Umbilical cord (tissue), 2 donors: ENCODE measurements at places on chromosomes 1 and 21. TPM values are rescaled to one million over a fixed set of nuclear protein-coding genes. Genes with fewer than 3 reads are reported as not detected.

DNA sequence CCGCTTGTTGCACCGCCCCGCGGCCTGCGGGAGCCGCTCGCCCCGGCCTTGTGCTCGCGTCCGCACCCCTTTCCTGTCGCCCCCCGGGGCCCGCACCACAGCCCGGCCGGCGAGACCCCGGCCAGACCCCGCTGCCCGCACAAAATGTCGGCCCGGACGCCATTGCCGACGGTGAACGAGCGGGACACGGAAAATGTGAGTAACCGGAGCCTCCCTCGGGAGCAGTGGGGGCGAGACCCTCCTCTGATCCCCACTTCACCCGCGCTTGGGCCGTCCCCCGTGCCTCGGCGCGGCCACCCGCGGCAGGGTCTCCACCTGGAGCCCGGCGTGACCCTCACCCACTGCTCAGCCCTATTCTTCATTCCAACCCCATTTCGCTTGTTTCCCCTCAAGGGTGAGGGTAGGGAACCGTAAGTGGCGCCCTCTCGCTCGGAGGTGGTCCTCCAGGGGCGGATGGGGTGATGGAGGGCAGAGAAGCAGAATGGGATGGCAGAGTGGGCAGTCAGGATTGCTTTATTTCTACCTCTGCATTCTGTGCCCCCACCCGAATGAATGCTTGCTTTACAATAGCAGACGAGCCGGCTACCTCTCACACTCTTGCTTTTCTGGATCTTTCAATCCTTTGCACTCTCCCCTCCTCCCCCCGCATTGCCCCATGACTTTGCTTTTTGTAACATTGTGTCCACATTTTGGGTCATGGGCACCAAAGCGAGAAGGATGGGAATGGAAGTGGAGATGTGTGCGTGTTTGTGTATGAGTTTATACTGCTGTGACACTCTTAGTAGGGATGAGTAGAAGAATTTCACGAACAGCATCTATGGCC is 954 bp downstream of the MARK1 start:
- DNase-seq = peak; percentile 15

GRCh38 chr1:244104309-244105060 is 53.4 kb downstream of the ZBTB18 start:
- DNase-seq = no peak

DNA sequence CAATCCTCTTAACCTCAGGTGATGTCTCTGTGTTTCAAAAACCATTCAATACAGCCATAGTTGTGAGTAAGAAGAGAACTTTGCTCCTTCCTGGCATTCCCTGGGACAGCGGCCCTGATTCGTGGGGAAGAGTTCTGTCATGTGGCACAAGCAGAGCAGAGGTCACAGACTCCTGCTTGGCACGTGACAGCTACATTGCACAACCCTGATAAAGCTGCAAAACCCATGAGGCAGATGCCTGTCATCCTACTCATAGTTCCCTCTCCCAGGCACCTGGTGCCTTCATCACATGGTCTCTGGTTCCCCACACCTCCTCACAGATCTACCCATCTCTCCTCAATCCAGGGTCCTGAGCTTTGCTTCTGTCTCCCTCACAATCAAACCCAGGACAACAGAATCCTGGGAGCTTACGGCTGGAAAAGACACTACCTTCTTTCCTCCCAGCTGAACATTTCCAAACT is 70.8 kb downstream of the PLPP3 start:
- DNase-seq = no peak

GRCh38 chr1:154483941-154484803 is 17.8 kb upstream of the TDRD10 start:
- no peak for DNase-seq

DNA sequence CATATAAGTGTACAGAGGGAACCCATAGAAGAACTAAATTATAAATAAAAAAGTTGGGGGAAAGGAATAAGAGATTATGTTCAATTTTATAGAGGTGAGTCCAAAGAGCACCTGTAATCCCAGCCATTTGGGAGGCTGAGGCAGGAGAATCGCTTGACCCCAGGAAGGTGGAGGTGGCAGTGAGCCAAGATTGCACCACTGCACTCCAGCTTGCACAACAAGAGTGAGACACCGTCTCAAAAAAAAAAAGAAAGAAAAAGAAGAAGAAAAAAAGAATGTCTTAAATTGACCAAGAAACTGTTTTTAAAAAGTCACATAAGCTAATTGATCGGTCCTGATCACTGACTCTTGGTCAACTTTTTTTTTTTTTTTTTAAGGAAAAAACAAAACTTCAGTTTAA is 19.1 kb upstream of the ATF3 start:
- DNase-seq = no peak

GRCh38 chr1:29342983-29343382 is 106.7 kb downstream of the PTPRU start:
- DNase-seq = no peak

GRCh38 chr1:169260478-169261151 is 107.0 kb downstream of the NME7 start:
- DNase-seq = no peak

DNA sequence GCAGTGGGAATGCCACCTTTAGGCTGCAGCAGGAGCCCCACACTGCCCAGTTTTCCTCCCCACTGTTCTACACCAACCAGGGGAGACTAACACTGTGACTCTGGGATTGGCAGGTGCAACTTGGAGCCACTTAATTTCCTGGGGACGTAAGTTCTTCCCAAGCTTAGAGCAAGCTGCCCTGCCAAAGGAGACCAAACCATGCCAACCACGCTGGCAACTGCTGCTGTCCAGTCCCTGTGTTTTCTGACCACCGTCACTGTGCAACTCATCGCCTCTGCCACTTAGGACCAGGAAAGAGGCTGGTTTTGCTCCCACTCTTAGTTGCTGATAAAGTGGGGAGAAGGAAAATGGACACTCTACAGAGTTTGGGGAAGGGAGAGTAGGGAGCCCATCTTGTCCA is 50.5 kb downstream of the VANGL1 start:
- DNase-seq = no peak

DNA sequence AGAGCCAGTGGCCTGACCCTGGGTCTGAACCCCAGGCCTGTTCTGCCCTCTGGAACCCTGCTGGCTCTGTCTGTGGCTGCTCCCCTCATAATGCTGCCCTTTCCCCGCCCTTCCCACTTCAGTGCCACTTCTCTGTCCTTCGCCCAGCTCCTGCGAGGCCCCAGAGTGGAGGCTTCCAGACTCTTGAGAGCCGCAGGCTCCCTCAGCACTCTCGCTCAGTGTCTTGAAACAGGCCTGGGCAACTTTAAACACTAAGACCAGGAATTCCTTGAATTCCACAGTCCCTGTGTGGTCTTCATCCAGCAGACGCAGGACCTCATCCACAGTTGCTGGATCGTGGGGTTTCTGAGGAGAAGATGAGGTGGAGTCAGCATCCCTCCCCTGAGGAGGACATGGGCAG is 3.5 kb downstream of the CRNN start:
- peak; percentile 35 for DNase-seq

DNA sequence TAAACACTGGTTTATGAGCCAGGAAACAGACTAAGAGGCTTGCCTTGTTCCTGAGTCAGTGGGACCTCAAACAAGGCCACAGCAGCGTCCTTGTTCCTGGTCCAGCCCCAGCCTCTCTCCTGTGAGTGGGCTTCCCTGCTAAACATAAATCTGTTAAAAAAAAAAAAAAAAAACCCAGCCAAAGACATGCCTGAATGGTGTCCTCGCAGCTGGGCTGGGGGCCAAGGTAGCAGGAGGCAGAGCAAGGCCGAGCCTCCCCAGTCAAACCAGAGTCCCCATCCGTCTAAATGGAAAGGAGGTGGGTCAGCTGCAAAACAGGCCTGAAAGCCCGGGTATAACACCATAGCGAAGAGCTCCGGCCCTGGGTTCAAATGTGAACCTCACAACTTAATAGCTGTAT is 18.1 kb upstream of the IFFO2 start:
- DNase-seq = no peak

FMO2 gene
- total RNA-seq = 15.4 TPM

SMIM12 gene
- total RNA-seq = 23.4 TPM

EDARADD gene
- 5.3 TPM for total RNA-seq

EDN2 gene
- total RNA-seq = 4.6 TPM

MIXL1 gene
- total RNA-seq = 1.4 TPM

TMEM82 gene
- not detected for total RNA-seq
